ENCODE measurements at places on chromosomes 3 and 15.

DNA sequence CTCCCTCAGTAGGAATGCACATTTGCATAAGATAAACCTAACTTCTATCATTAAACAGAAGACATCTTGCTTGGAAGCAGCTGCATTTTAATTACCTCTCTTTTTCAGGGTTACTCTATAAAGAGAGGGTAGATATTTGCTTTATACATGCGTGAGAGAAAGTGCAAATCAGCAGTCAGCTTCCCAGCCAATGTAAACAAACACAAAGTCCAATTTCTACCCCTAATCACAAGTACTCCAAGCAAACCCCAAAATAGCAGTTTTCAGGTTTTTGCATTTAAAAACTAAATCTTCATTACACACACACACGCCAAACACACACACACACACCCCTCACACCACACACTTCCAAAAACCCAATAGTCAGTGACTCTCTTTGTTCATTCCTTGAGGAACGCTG is 303.9 kb upstream of the ALCAM start:
- H3K4me1 ChIP-seq = no peaks in the 10 kb centered on the region
- H3K36me3 ChIP-seq = no peaks in the 10 kb centered on the region
- no peak for DNase-seq

DNA sequence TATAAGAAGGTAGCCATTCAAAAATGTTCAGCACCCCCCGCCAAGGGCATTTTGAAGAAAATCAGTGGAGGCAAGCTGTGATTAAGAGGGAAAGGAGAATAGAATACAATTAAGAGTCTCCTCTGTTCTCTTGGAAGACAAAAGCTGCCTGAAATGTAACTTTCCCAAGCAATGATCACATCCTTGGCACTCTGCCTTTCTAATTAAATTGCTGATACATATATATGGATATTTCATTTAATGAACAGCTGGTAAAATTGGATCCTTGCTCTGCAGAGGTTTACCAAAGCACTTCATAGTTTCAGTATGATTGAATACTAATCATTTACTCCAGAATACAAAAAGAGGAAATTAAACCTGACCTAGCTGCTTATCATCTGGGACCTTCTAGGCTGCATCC is 10.4 kb downstream of the COL6A6 start:
- no peak for DNase-seq
- peaks cover 11% of the 10 kb centered on the region for H3K4me1 ChIP-seq
- H3K27me3 ChIP-seq = no peaks in the 10 kb centered on the region
- H3K4me3 ChIP-seq = no peak overlapping the region
- no peaks in the 10 kb centered on the region for H3K36me3 ChIP-seq

- no peak overlapping the region for H3K4me3 ChIP-seq
- DNase-seq = no peak
- no peak overlapping the region for H3K27ac ChIP-seq
- H3K27me3 ChIP-seq = no peaks in the 10 kb centered on the region
- no peaks in the 10 kb centered on the region for H3K36me3 ChIP-seq
Measured at GRCh38 chr3:97736928-97737327, 27.6 kb upstream of the ARL6 start.

DNA sequence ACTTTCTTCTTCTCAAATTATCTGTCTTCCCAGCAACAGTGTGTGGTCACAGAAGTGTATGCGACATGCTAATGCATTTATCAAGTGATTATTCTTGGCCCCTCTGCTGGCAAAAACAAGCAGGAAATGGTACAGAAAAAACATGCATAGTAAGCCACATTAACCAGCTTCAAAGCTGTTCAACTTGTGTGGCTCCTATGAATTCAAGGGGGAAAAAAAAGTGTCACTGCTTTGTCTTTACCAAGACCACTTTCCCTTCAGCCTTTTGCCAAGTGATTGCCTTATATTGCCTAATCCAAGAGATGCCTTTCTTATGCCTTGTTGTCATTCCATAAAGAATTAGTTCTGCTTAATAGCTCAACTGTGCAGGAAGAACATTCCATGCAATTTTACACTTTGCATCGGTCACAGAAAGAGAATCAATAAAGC is 39.1 kb downstream of the PRTG start:
- H3K27ac ChIP-seq = no peak overlapping the region
- DNase-seq = no peak
- no peaks in the 10 kb centered on the region for H3K36me3 ChIP-seq
- no peaks in the 10 kb centered on the region for H3K4me1 ChIP-seq

DNA sequence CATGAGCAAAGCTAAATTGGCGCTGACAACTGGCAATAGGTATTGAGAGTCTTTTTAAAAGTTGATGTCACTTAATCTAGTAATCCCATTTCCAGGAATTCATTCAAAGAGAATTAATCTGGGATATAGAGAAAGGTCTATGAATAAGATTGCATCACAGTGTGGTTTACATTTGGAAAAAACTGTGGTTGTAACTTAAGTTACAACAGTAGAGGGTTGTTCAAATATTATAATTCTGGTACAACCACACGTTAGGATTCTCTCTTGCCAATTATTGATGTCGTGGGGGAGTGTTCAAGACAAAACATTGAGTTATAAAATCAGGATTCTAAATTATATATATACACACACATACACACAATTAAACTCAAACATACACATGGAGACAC is 79.8 kb downstream of the LIPC start:
- H3K36me3 ChIP-seq = no peaks in the 10 kb centered on the region
- DNase-seq = no peak
- peaks cover 11% of the 10 kb centered on the region for H3K4me1 ChIP-seq
- no peak overlapping the region for H3K27ac ChIP-seq
- H3K27me3 ChIP-seq = no peaks in the 10 kb centered on the region
- H3K4me3 ChIP-seq = no peak overlapping the region

DNA sequence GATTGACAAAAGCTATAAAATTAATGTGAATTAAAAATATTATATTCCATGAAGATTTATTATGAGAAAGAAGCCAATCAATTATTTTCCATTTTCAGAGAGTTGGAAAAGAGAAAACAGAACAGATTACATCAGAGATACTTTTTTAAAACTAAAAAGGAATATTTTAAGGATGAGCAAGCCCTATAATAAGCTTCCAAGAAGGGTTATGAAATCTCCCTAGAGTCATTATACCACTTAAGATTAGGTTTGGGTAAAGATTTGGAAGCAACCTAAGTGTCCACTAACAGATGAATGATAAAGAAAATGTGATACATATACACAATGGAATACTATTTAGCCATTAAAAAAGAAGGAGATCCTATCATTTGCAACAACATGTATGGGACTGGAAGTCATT is 51.6 kb upstream of the FSIP1 start:
- DNase-seq = no peak
- H3K4me1 ChIP-seq = no peaks in the 10 kb centered on the region
- H3K36me3 ChIP-seq = no peaks in the 10 kb centered on the region
- H3K27me3 ChIP-seq = no peaks in the 10 kb centered on the region
- no peak overlapping the region for H3K27ac ChIP-seq

- DNase-seq = no peak
- H3K36me3 ChIP-seq = no peaks in the 10 kb centered on the region
- H3K27me3 ChIP-seq = no peaks in the 10 kb centered on the region
- H3K4me1 ChIP-seq = no peaks in the 10 kb centered on the region
Measured at GRCh38 chr15:69388260-69388705, 25.9 kb upstream of the KIF23 start.

DNA sequence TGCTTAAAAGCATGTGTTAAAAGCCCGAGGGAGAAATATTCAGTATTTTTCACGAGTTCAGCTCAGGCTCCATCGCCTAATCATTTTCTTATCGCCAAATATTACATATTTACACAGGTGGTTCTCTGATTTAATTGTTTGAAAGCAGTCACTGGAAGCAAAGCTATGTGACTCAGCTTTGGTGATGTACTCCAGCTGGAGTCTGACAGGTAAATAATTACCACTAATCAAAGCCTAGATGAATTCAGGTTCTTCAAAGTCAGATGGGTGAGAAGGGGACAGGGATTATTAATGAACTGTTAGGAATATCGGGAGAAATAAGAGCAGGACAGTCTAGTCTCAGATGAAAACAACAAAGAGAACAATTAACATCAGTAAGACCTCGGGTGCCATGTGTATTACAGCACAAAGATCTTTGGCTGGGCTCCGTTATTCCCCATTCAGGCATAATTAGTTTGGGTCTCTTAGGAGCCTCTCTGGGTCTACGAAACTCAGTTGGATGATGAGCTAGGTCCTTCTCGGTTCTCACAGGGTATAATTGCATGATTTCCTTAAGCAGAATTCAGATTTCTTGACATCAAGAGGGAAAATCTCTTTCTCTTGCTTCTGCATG is 331.7 kb upstream of the ADAMTS9 start:
- DNase-seq = no peak
- no peaks in the 10 kb centered on the region for H3K36me3 ChIP-seq
- no peaks in the 10 kb centered on the region for H3K27me3 ChIP-seq
- H3K4me1 ChIP-seq = no peaks in the 10 kb centered on the region
- no peak overlapping the region for H3K27ac ChIP-seq

DNA sequence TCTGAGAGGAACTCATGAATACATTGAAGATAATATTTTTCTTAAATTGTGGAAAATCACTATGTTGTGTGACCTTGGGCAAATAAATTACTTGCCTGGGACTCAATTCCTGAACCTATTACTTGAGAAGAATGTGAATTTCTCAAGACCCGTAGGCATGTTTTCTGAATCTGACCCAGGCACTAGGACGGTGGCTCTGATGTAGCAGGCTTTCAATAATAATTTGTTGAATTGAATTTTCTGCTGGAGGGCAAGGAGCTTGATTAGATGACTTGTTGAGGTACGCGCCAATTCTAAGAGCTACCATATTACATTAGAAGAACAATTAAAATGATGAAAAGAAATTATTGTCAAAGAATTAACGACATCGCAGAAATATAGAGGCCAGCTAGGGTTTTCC is 150.2 kb upstream of the LRRC3B start:
- H3K27me3 ChIP-seq = no peaks in the 10 kb centered on the region
- no peak overlapping the region for H3K27ac ChIP-seq
- no peak for DNase-seq
- no peaks in the 10 kb centered on the region for H3K4me1 ChIP-seq
- no peaks in the 10 kb centered on the region for H3K36me3 ChIP-seq
- H3K4me3 ChIP-seq = no peak overlapping the region

GRCh38 chr3:193974671-193975535 is 161.0 kb upstream of the HES1 start:
- H3K4me3 ChIP-seq = no peak overlapping the region
- H3K4me1 ChIP-seq = no peaks in the 10 kb centered on the region
- no peaks in the 10 kb centered on the region for H3K27me3 ChIP-seq
- no peak for DNase-seq

DNA sequence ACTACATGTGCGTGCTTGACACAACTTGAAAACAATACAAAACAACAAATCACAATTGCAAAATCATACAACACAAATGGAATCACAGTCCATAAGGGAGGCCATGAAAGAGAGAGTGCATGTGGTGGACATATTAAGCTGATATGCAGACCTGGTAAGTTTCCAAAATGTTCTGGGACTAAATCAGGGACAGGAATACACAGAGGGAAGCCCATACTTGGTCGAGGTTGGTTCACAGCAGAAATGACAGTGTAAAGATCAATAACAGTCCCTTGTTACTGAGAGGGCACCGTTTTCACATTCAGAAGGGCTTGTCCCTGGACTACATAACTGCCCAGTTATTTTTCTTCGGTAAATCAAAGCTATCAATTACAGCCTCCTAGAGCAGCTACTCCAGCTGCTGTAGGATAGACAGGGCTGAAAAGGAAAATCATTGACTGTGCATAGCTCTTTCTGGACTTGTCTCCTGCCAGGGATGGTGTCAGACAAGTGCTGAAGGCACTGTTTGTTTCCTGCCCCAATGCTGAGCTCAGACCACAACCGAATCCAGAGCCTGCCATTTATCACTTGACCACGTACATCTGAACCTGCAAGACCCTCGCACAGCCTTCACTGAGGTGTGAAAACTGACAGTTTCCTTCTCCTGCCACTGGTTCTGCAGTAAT is 79.5 kb upstream of the KCNMB2 start:
- DNase-seq = no peak
- no peaks in the 10 kb centered on the region for H3K4me1 ChIP-seq
- H3K4me3 ChIP-seq = no peak overlapping the region
- no peaks in the 10 kb centered on the region for H3K36me3 ChIP-seq
- H3K27me3 ChIP-seq = no peaks in the 10 kb centered on the region

DNA sequence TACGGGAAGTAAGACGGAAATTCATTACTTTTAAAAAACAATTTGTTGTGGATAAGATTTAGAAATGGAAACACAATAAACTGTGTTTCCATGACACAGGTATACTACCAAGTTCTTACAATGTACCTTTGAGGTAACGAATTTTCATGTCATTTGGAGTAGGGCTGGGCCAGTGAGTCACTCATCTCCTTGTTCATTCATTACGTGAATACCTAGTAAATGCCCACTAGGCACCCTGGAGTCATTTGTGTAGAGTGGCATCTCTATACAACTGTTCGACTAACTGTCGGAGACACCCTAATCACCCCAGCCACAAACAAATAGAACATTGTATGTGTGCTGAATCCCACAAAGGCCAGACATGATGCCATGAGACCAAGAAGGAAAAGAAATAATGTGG is 94.8 kb downstream of the IGF1R start:
- DNase-seq = no peak
- H3K27ac ChIP-seq = no peak overlapping the region
- H3K4me1 ChIP-seq = no peaks in the 10 kb centered on the region
- no peaks in the 10 kb centered on the region for H3K36me3 ChIP-seq
- no peaks in the 10 kb centered on the region for H3K27me3 ChIP-seq
- no peak overlapping the region for H3K4me3 ChIP-seq

Data from CD4-positive, alpha-beta memory T cell (primary cell).